ENCODE measurements at places on chromosomes 1 and 21.

DNA sequence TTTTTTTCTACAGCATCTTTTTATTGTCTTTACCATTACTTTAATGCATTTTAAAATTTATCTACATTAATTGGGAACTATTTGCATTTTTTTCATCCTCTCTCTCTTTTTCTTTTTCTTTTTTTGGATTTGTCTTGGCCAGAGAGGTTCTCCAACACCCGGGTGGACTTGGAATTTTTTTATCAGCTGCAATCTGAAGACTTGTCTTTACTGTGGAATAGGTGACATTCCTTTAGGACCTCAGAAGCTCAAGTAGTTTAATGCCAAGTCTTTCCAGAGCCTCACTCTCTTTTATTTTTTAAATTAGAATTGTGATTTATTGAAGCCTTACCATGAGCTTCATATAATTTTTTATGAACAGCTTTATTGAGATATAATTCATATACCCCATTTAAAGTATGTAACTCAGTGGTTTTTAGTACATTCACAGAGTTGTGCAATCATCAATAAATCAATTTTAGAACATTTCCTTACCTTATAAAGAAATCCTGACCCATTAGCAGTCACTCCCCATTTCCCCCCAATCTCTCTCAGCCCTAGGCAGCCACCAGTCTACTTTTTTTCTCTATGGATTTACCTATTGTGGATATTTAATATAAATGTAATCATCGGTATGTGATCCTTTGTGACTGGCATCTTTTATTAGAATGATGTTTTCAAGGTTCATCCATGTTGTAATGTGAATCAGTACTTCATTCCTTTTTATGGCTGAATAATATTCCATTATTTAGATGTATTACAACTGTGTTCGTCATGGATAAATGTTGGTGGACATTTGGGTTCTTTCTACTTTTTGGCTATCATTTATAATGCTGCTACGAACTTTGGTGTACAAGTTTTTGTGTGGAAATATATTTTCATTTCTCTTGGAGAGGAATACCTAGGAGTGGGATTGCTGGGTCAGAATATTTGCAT lies 6.2 kb downstream of the TUFT1 start:
- DNase-seq, result no peak

DNA sequence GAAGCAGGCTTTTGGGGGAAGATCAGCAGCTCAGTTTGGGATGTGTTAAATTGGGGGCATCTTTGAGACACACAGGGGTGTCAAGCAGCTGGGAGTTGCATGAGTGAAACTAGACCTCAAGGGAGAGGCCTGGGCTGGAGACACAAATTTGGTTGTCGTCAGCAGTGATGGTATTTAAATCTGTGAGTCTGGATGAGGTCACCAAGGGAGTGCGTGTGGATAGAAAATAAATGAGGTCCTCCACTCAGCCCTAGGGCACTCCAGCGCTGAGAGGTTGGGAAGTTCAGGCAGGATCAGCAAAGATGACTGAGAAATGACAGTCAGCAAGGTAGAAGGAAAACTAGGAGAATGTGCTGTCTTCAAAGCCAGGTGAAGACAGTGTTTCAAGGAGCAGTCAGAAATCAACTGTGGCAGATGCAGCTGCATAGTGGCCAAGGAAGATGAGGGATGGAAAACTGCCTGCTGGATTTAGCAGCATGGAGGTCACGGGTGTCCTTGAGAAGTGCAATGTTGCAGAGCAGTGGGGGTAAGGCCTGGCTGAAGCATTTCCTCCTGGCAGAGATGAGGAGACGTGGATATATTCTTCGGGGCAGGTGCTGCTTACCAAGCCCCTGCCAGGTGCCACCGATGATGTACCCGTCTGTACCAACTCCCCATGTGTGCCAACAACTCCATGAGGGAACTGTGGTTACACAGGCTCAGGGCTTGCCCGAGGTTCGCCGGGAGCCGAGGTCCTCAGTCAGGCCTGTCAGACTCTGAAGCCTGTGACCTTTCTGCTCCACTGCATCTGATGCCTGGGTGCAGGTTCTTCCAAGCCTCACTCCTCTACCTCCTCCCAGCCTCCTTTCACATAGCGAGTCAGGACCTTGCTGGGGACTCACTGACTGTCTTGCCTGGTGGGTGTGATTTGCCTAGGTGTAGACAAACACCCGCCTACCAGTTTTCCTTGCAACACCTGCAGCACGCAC lies 11.3 kb downstream of the MAP7D1 start:
- no peak for DNase-seq

DNA sequence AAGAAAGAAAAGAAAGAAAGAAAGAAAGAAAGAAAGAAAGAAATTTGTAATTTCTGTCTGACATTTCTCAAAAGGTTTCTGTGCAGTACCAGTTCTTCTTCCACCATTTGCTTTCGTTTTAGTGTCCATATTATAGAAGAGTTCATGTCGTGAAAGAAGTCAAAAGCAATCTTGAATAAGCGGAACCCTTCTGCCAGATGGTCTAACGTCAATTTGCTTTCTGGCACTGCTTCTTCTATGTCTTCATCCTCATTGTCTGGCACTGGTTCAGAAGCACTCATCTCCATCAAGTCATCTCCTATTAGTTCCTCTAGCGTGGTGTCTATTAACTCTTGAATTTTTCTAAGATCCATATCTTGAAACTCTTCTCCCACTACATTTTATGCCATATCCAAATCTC lies 170.0 kb upstream of the KCTD3 start:
- DNase-seq, result no peak

- no peak for DNase-seq
Measured at GRCh38 chr1:219731771-219732170, 118.9 kb upstream of the ZC3H11B start.

DNA sequence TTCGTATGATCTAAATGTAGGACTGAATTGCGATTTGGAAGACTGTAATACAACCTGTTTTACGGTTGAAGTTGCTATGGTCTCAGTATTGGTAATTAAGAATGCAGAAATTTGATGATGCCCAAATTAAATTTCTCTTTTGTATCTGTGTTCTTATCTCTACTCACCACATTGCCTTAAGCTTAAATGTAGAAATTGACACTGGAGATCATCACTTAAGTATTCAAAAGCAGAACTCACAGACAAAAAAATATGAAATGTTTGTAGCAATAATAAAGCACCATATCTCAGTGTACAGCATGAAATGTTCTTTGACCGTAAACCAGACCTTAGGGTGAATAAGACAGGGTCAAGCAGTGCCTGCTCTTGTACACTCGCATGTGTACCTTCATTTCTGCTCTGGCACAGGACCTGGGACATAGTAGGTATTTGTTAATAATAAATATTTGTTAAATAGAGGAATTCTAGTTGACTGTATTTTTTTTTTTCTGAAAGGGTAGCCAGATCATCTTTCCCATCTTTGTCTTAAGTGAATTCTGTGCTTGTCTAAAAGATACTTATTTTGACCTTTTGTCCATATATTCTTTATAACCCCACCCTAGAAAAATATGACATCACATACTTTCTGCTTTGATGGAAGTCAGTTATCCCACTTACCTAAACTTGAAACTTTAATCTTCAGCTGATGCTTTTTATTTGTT lies 1.5 kb downstream of the CDC7 start:
- no peak for DNase-seq

DNA sequence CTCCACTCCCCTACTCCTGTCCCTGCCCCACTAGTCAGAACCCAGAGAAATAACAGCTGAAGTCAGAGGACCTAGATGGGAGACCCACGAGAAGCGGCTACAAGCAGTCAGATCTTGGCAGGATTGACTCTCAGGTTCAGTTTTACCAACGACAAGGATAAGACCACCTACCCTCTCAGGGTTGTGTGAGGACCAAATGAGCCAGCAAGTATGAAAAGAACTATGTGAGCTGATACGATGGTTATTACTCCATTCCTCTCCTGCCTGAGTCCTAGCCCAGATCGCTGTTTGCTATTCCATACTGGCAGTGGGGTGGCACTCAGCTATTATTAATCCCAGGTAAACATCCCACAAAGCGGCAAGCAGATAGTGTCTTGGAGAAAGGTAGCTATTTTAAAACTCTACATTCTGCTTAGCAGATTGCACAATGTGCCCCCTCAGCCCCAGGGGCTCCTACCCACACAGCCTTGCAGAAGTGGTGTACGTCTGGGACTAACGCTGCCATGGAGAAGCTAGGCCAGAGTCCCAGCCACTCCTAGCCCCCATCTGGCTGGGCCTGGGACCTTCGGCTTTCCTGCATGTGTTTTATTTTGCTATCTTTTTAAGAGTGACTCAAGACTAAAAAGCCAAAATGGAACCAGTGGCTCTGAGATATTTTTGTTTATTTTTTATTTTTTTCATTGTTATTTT lies 58.9 kb downstream of the CD46 start:
- no peak for DNase-seq

All from stimulated activated CD4-positive, alpha-beta T cell treated with anti-CD3 and anti-CD28 coated beads, Interleukin-4, amount 100 ng/mL, for 24 hours (primary cell).